Bronchial epithelial cell (primary cell): ENCODE measurements at places on chromosomes 7 and 10. TPM values are rescaled to one million over a fixed set of nuclear protein-coding genes. Genes with fewer than 3 reads are reported as not detected.

LRRC18 gene
- not detected in 2 replicates for total RNA-seq

ZNF365 gene
- total RNA-seq: 1.3 and 7.2 TPM in 2 replicates

GRCh38 chr7:105060923-105061322, 46.9 kb downstream of the KMT2E start:
- no peak for DNase-seq

DNA sequence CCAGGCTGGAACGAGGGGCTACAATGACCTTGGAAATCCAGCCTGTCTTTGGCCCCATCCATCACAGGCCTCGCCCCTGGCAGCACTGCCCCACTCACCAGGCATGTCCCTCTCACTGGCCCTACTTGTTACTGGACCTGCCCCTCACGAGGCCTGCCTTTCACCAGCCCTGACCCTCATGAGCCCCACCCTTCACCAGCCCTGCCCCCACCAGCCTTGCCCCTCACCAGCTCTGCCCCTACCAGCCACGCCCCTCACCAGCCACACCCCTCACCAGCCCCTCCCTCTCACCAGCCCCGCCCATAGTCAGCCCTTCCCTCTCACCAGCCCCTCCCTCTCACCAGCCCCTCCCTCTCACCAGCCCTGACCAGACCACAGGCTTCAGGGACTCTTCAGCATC, 57.8 kb downstream of the COL26A1 start:
- no peak for DNase-seq

DNA sequence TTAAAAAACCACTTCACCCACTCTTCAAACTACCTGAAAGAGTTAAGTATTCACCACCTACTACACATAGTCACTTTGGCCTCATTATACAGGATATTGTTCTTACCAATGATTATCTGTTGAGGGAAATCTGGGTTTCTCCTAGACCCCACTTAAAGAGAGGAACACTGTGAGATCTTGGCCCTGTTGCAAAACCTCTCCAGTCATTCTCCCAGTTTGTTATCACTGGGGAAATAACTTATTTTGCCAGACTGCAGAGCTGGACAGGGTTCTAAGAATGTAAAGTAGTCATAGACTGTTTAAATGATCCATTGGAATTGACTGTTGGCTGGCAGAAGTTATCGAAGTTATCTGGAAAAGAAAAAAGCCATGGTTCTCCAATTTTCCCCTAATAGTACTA, 143.8 kb downstream of the HGF start:
- DNase-seq: no peak

TCF7L2 gene
- 1.1 and 1.2 TPM in 2 replicates for total RNA-seq

RBM33 gene
- 17.1 and 27.8 TPM in 2 replicates for total RNA-seq

TLX1 gene
- total RNA-seq: not detected in 2 replicates

DNA sequence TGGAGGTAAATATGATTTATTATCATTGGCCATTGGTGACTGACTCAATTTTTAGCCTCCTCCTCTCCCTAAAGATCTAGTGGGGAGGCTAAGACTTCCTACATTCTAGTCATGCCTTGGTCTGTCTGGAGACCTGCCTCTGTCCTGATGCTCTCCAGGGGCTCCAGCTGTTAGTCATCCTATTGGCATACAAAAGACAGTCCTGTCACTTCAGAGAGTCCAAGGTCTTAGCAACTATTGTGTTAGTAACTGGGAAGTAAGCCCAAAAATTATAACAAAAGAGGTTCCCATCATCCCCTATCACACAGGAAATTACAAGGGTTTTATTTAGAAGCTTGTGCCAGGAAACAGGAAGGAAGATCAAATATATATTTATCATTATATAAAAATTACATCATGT, 400.6 kb upstream of the VSTM2A start:
- DNase-seq: no peak

GRCh38 chr10:122494833-122495232, 33.5 kb downstream of the HTRA1 start:
- peak; percentile 93 for DNase-seq

GRCh38 chr10:14160299-14160698, 170.4 kb downstream of the FRMD4A start:
- no peak for DNase-seq
